ENCODE measurements at places on chromosomes 7 and 10. TPM values are rescaled to one million over a fixed set of nuclear protein-coding genes. Genes with fewer than 3 reads are reported as not detected.

GRCh38 chr7:135536150-135536549 lies 21.6 kb upstream of the NUP205 start:
- no peak for DNase-seq

JCAD gene
- 7.3 TPM for total RNA-seq

OR2A1 gene
- not detected for total RNA-seq

- no peak for DNase-seq
Observed at GRCh38 chr7:40621592-40621998, 486.8 kb downstream of the SUGCT start.

ACSM6 gene
- total RNA-seq = not detected

DNA sequence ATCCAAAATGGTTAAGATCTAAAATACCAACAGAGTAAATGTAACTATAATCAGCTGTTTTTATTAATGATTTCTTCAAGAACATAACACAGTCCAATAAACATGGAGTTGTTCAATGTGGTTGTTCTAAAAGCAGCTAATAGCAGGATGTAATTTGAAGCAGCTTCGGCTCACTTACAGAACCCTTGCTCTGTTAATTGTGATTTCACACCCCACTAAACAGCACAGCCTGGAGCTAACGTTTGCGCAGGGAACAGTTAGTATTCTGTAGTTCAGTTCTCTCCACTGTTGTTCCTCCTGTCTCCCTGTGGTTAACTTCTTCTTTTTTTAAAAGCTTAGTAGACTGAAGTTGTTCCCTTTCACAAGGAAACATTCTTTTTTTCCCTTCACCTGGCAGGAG lies 104.0 kb downstream of the GRM3 start:
- no peak for DNase-seq

TMEM225B gene
- 0.43 TPM for total RNA-seq

DNA sequence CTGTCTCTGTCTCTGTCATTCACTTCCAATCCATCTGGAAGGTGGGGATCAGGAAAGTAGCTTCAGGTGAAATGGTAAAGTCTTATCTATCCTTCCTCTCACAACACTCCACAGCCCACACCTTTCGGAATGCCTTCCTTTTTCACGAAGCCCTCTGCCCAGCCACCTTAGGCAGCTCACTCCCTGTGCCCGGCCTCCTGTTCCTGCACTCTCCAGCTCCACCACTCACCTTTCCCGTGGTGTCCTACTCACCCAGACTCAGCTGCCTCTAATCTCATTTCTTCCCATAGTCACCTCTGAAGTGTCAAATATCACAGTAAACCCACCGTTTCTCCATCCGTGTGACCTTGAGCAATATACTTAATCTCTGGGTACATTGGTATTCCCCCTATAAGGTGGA lies 100.9 kb upstream of the C7orf33 start:
- no peak for DNase-seq

PCLO gene
- 0.58 TPM for total RNA-seq

OPTN gene
- 40.8 TPM for total RNA-seq

DPCD gene
- total RNA-seq = 36.2 TPM

GRCh38 chr10:43053825-43054224 lies 23.0 kb upstream of the RET start:
- no peak for DNase-seq

INSIG1 gene
- 392 TPM for total RNA-seq

DNA sequence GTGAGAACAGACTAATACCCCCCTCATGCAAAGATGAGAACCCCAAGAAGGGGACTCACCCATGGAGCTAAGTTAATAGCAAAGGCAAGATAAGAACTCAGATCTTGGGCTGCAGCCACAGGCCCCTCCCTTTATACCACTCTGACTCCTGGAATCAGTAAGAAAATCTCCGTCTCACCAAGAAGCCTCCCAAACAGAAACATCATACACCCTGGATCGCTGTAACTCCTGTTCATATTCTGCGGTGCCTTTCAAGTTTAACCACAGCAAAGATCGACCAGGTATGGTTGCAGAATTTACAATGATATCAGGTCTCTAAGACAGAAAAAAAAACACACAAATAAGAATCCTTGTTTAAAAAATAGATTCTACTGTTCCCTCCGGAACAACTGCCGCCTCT lies 47.1 kb downstream of the SFMBT2 start:
- no peak for DNase-seq

DNA sequence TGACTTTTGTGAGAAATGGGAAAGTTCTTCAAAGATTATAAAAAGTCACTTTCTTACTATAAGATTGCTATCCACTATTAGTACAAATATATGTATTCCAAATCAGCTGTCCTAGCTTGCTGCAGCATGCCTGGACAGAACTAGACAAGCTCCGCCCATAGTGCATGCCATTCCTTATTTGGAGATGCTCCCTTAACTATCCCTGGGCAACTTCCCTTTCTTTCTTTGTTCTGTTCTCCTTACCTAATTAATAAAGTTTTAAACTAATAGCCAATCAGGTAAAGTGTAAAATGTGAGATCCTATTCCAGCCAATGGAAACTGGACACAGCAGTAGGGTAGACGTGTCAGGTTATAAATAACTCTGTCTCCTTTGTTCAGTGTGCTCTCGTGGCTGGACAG lies 281.9 kb downstream of the CAMK1D start:
- no peak for DNase-seq

DNA sequence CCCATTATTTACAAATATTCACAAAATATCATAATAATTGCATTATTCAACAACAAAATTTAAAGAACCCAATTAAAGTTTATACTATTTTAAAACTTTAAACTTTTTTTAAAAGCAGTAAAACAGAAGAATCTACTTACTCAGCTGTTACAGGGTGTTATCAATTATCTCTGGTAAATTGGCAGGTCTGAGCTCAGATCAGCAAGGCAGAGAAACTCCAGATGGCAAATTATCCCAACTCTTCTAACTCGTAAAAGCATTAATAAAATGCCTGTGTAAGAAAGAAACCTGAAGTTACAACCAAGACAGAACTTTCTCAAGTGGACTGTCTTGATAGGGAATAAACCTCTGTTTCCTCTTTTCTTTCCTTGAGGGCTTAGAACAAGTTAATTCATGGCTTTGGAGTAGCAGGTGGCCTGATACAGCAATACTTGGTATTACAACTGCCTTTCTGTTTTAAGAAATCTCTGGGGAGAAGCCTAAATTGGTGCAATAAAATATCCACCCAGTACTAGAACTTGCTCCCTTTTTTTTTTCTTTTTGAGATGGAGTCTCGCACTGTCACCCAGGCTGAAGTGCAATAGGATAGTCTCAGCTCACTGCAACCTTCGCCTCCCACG lies 275.3 kb upstream of the MKLN1 start:
- DNase-seq = no peak

GRCh38 chr7:101205901-101206664 lies 5.2 kb upstream of the MOGAT3 start:
- no peak for DNase-seq

DNA sequence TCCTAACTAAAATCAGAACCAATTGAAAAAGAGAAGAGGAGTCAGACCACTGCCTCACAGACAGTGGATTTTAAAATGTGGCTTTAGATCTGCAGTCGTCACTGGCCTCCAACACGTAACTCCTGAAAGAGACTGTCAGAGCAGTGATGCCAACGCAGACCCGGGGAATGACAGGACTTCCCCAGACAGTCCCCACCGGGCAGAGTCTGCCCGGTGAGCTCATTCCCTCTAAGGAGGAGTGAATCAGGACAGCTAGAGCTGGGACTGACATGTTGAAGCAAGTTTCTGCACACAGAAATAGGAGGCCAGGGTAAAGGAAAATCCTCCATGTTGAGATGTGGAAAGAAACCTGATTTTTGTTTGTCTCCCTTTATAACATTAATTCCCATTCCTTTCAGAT lies 105.0 kb downstream of the TES start:
- DNase-seq = no peak

DNA sequence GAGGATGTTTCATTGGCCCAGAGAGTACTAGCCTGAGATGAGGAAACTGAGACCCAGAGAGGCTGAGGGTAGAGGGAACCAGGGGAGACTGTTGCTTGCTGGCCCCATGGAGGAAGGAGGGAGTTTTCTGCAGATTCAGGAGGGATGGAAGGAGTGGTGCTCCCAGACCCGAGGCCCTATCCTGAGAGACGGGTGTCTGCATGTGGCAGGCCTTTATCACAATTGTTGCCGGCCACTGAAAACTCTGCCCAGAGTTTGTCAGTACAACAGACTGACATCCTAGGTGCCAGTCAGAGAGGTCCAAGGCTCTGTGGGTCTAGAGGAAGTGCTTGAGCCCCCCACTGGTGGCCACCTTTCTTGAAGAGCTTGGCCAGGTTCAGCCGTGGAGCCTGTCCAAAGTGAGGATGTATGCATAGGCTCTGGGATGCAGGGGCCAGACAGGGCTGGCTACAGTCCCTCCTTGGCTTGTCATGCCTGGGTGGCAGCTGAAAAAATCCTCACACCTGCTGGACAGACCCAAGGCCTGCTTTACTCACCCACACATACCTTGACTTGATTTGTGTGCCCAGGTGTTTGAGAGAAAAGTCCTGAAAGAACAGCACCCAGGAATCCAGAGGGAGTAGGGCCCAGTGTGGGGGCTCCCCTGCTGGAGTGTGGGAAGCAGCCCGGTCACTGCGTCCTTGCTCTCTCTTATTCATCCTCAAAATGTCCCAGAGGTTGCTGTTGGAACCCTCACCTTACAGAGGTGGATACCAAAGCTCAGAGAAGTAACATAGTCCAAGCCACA lies 65.2 kb downstream of the CLRN3 start:
- no peak for DNase-seq

- no peak for DNase-seq
Observed at GRCh38 chr7:147079921-147080420, 963.4 kb downstream of the CNTNAP2 start.

- no peak for DNase-seq
Observed at GRCh38 chr10:131817866-131818509, 82.8 kb upstream of the PPP2R2D start.

GRCh38 chr7:70953796-70954195 lies 178.1 kb upstream of the GALNT17 start:
- DNase-seq = no peak

DNA sequence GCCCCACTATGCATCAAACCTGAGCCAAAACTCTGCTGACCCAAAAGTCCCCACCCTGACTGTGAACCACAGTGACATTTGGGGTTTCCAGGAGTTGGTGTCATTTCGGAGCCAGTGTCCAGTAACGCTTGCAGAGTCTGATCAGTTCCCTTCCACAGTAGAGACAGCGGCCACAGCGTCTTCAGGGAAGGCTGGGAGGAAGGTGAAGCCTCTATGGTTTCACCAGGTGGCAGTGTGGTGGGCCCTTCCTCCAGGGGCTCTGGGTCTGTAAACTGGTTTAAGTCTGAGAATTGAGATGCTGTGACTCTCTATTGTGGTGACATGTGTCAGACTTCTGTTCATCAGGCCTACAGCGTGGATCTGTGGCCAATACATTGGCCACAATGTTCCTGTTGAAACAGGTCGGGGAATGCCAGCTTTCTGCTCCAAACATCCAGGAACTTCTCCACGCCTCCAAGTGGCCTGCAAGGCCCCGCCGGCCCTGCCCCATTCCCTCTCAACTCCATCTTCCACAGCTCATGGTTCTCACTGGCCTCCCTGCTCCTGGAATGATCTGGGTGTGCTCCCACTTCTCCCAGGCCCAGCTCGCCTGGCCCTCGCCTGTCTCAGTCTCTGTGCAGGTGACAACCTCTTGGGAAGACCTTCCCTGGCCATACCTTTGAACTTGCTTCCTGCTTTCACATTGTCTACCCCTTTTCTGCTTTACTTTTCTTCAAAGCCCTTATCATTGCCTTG lies 124.5 kb upstream of the FAM20C start:
- DNase-seq = no peak

All from epithelial cell of proximal tubule (primary cell).